ENCODE measurements at places on chromosomes 5 and 9.
A peak's percentile ranks its signal among the peaks of the same experiment; 100 is the strongest.

- no peak for DNase-seq
These were observed 34.9 kb downstream of the IRF1 start for GRCh38 chr5:132455614-132456115.

DNA sequence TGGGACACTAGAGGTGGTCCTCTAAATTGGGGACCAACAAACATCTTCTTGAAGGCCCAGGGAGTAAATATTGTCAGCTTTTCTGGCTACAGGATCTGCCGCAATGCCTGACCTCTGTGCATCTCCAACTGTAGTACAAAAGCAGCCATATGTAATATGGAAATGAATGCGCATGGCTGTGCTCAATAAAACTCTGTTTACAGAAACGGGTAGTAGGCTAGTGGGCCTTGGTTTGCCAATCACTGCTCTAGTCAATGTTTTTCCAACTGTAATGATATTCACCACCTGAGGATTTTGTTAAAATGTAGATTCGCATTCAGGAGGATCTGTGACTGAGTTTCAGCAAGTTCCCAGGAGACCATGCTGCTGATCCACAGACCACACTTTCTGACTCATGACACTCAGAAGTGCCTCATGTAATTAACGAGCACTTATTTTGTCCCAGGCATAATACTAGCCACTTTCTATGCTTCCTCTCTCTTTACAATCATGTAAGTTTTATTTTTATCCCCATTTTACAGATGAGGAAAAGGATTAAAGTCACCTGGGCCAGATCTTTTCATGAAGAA is 96.9 kb downstream of the MED27 start:
- DNase-seq: no peak

DNA sequence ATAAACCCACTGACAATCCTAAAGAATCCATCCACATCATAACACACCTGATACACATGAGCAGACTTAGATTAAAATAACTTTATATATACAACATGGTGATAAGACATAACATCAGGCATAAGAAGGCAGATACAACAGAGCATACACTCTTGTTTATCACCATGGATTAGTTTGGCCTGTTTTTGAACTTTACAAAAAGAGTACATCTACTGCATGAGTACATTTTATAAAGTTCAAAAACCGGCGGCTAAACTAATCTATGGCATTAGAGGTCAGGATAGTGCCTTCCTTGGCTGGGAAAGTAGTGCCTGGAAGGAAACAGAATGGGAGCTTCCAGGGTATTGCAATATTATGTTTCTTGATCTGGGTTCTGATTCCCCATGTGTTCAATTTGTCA is 15.1 kb downstream of the RICTOR start:
- DNase-seq: no peak

DNA sequence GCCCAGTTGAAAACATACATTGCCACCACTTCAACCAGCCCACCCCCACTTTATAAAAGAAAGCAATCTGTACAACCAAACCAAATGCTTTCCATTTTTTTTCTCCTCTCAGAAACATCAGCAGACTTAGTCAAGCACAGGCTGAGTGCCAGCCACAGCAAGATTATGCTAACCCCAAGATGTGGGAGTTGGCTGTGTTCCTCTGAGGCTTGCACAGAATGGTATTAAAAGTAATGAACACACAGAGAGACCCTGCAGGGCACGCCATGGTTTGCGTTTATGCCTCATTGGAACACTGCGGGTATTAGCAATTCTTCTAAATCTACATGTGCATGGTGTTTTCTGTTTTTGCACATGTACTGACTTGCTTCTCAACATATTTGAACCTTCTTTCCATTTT is 419.9 kb upstream of the GRAMD2B start:
- DNase-seq: no peak

GRCh38 chr5:421901-422300 is 21.1 kb upstream of the EXOC3 start:
- no peak for DNase-seq

DNA sequence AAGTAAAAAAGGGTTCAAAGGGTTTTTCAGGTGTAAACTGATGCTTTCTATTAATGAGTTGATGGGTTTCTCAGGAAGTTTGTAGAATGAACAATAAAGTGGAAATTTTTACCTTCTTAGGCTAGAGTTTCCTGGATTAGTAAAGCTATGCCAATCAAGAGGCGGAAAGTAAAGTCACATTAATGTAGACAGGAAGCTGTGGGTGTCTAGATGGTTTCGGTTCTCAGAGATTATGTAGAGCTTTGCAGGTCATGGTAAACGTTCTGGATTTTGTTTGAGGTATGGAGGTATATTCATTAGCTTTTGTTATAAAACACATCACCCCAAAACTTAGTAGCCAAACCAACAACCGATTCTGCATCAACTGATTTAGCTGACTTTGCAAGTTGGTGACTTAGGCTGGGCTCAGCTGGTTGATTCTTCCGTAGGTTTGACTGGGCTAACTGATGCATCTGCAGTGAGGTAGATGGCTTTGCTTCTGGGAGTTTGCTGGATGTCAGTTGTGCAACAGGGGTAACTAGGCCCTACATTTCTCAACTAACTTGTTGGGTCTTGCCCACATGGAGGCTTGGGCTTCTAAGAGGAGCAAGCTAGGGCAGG is 273.8 kb downstream of the MSX2 start:
- DNase-seq: no peak

DNA sequence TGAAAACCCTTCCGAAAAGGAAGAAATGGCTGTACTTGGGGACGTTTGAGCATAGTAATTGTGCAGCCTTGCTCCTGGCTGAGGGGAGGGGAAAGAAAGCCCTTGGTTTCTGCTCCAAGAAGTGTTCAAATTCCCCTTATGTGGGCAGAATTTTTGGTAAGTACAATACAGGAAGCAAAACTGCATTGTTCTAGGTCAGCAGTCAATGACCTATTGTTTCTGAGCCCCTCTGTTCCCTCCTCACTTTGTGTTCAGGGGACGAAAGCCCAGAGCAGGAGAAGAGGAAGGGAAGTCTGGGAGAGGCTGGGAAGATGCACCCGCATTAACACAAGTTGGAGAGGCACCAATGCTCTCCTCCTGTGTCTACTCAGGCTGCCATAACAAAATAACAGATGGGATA is 11.9 kb downstream of the BASP1 start:
- no peak for DNase-seq

DNA sequence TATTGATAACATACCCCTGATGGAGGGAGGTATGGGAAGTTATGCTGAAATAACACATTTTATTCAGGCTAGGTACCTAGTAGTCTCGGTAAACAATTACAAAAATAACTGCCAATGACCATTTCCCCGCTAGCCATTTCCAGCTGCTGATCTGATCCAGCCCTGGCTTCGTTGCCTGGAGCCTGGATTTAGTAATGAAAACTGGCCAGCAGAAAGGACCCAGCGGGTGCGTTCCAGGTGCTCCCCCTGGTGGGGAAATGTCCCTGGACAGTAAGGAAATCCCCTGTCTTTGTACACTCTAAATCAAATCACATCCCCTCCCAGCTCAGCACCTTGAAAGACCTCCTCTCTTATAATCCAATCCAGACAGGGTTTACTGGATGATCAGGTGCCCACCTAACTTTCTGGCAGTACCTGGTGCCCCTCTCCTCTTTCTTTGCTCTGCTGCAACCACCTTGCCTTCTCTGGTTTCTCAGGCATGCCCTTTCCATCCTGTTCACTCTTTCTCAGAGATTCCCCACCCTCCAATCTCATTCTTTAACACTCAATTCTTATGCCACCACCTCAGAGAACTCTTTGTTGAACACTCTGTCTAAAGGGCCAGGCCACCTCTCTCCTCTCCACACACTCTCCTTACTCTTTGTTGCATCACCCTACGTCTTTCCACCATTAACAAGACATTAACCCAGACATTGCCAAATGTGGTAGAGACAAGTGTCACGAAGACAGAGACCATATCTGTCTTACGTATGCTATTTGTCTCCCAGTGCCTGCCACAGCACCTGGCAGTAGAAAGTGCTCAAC is 50.1 kb upstream of the SMAD5 start:
- DNase-seq: no peak

DNA sequence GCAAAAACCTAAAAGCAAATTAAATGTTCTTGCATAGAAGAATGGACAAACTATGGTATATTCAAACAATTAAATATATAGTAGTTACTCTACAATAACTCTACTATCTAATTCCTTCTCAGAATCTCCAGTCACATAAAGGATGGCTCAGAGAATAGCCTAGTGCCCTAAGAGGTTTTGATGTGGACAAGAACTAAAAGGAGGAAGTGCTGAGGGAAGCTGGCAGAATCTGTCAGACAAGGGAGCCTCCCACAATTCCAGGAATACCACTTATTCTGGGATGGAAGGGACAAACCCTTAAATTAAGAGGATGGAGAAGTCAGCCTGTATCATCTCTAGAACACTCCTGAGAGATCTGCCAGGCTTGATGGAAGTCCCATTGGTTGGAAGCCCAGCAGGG is 30.4 kb downstream of the TNFSF8 start:
- DNase-seq: peak; percentile 18

GRCh38 chr9:88234114-88234513 is 95.8 kb upstream of the SPATA31C2 start:
- DNase-seq: no peak

GRCh38 chr5:175921061-175921730 is 46.9 kb downstream of the THOC3 start:
- no peak for DNase-seq

Data from NCI-H187 treated with DMSO at 0.1 percent for 48 hours (cell line).